ENCODE measurements at places on chromosomes 6 and 20. TPM values are rescaled to one million over a fixed set of nuclear protein-coding genes. Genes with fewer than 3 reads are reported as not detected.
A peak's percentile ranks its signal among the peaks of the same experiment; 100 is the strongest.

MOCS1 gene
- 0.10 TPM for total RNA-seq

SLX4IP gene
- total RNA-seq = 4.1 TPM

CEP85L gene
- 96.4 TPM for total RNA-seq

- H3K36me3 ChIP-seq = no peaks in the 10 kb centered on the region
- H3K4me3 ChIP-seq = no peak within 1 kb of the TSS
- no peak for DNase-seq
- H3K27me3 ChIP-seq = no peaks in the 10 kb centered on the region
- H3K27ac ChIP-seq = no peak within 1 kb of the TSS
Measured at GRCh38 chr6:31715022-31715958, at the start of gene LY6G6D. Gene LY6G6D (plus strand): TSS chr6:31715348. CDS start chr6:31715356, 8 bp downstream.

DNA sequence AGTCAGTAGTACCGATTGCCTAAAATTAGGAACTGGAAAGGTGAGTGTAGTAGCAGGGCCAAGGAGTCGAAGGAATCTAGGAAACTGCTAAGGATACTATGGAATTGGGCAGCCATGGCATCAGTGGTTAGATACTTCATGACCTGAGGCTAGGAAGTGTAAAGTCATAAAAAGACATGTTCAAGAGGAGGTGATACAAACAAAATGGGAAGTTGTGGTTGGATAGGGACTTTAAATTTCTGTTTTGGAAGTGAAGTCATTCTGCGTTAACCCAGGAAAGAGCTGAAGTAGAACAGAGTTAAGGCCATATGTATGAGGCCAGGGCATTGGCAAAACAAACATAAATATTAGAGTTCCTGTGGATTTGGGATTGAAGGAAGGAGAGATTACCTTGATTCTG lies 88.6 kb upstream of the TMEM181 start:
- H3K4me1 ChIP-seq = no peaks in the 10 kb centered on the region
- no peak for DNase-seq
- H3K27ac ChIP-seq = no peak overlapping the region
- no peak overlapping the region for H3K4me3 ChIP-seq
- peaks cover 26% of the 10 kb centered on the region for H3K36me3 ChIP-seq

DNA sequence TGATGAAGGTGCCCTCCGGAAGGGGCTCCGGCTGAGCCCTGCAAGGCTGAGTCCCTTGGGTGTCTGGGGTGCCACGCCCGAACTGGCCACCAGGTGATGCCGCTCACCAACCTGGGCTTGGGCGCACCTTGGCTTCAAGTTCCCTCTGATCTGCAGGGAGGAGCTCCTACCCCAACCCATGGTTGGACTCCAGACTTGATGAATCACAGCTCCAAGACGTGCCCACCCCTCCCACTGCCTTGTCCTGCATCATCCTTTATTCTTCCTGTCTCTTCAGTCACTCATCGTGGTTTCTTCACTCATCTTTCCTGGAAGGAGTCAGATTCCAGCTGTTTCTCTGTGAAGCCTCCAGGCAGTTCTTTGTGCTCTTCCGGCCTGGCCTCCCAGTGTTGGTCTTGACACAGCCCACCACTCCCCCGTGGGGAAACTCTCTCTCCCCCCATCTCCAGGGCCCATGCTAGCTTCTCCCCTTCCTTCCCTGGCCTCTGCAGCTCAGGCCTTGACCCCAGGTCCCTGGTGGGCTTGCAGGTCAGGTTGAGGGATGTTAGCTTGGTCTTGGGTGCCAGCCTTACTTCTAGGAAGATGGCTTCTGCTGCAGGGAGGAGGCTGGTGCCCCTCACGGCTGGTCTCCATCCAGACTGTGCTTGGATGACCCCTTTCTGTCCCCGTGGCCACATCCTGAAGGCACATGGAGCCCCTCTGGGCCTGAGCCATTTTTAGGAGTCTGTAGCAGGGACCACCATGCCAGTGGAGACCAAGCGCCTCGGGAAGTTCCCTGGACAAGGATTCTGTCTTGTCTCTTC lies 2.6 kb upstream of the ZBP1 start:
- H3K27ac ChIP-seq = no peak overlapping the region
- peaks cover 65% of the 10 kb centered on the region for H3K4me1 ChIP-seq
- H3K27me3 ChIP-seq = no peaks in the 10 kb centered on the region
- no peak overlapping the region for H3K4me3 ChIP-seq
- peak; percentile 69 for DNase-seq

- H3K36me3 ChIP-seq = no peaks in the 10 kb centered on the region
- DNase-seq = no peak
- H3K4me1 ChIP-seq = peaks cover 11% of the 10 kb centered on the region
- peaks cover 40% of the 10 kb centered on the region for H3K27me3 ChIP-seq
- H3K27ac ChIP-seq = no peak within 1 kb of the TSS
- H3K4me3 ChIP-seq = no peak within 1 kb of the TSS
Measured at GRCh38 chr6:116764961-116765841, at the start of gene FAM162B. Gene FAM162B (minus strand): TSS chr6:116765719. CDS start chr6:116765576, 143 bp downstream.

GRCh38 chr6:170072246-170072645 lies 218.6 kb downstream of the DLL1 start:
- H3K4me1 ChIP-seq = no peaks in the 10 kb centered on the region
- H3K36me3 ChIP-seq = no peaks in the 10 kb centered on the region
- no peak overlapping the region for H3K27ac ChIP-seq

- H3K27ac ChIP-seq = no peak overlapping the region
- no peaks in the 10 kb centered on the region for H3K27me3 ChIP-seq
- no peaks in the 10 kb centered on the region for H3K36me3 ChIP-seq
- DNase-seq = no peak
- no peak overlapping the region for H3K4me3 ChIP-seq
- no peaks in the 10 kb centered on the region for H3K4me1 ChIP-seq
Measured at GRCh38 chr20:56940466-56940865, 311.4 kb downstream of the TFAP2C start.

DNA sequence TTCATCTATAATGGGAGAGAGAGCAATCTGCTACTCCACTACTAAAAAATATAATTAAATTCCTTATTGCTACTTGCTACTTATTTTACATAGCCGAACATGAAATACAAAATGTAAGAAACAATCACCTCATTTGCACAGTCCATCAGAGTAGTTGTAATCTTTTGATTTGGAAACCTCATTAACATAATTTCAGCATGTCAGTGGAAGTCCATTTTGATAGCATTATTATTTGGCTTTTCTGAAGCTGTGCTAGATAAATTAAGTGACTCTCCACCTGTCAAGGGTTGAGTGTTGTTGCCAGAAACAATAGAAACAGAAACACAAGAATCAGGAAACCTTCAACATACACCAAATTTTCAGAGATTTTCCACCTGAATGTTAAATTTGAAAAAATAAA lies 250.0 kb downstream of the RFPL4B start:
- H3K4me3 ChIP-seq = no peak overlapping the region
- H3K27me3 ChIP-seq = no peaks in the 10 kb centered on the region
- no peaks in the 10 kb centered on the region for H3K4me1 ChIP-seq
- no peak overlapping the region for H3K27ac ChIP-seq
- H3K36me3 ChIP-seq = no peaks in the 10 kb centered on the region

DNA sequence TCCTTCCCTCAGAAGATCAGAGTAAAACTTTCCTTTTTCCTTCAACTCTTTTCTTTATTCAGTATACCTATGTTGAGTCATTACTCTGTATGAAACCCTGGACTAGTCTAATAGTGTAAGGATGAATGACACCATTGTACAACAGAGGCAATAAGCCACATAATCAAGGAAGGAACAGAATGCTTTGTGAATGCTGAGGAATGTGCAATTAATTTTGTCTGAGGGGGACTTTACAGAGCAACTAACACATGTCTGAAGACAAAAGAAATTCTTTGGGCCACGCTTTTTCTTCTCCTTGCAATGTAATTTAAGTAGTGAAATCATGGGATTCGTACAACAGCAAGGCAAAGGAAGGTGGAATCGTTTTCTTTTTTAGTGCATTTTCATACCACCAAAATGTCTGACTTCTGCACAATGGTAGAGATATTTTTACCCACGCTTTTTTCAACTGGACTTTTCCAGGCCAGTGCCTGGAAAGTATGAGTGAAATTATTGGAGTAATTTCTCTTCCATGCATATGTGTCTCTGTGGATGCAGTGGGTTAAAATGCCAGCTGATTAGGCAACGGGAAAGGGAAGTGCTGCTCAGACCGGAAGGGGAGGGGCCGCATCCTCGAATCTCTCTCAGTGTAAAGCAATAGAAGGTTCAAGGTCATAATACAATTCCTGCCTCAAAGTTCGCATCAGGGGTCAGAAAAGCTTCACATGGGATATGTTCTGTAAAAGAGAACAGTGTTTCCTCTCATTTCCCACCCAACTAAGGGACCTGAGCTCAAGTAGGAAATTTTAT lies 89.9 kb upstream of the MTHFD1L start:
- H3K27me3 ChIP-seq = no peaks in the 10 kb centered on the region
- no peaks in the 10 kb centered on the region for H3K4me1 ChIP-seq
- no peak overlapping the region for H3K27ac ChIP-seq
- no peaks in the 10 kb centered on the region for H3K36me3 ChIP-seq
- no peak for DNase-seq

DNA sequence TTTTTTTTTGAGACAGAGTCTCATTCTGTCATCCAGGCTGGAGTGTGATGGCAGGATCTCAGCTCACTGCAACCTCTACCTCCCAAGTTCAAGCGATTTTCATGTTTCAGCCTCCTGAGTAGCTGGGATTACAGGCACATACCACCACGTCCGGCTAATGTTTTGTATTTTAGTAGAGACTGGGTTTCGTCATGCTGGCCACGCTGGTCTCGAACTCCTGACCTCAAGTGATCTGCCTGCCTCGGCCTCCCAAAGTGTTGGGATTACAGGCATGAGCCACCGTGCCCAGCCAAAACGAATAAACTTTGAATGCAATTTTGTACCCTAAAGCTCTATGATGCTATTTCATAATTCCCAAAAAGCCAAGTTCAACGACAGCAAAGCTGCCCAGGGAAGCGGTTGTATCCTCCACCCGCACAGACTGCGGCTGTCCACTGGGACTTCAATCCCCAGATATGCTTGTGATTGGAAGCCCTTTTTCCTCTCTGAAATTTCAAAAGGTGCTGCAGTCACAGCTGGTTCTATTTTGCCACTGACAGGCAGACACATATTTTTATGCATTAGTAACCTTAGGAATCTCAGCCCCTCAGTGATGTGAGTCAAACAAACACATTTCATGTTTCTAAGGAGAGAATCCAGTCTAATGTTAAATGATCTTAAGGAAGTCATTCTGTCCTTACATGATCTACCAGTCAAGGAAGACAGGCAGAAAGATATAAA lies 8.7 kb upstream of the RAMACL start:
- no peaks in the 10 kb centered on the region for H3K27me3 ChIP-seq
- no peak overlapping the region for H3K27ac ChIP-seq
- H3K36me3 ChIP-seq = no peaks in the 10 kb centered on the region
- DNase-seq = no peak

- no peak overlapping the region for H3K27ac ChIP-seq
- H3K4me1 ChIP-seq = no peaks in the 10 kb centered on the region
- DNase-seq = no peak
- H3K27me3 ChIP-seq = peaks cover 2% of the 10 kb centered on the region
Measured at GRCh38 chr20:18852318-18852717, 38.7 kb downstream of the SCP2D1 start.

- no peaks in the 10 kb centered on the region for H3K4me1 ChIP-seq
- no peak overlapping the region for H3K4me3 ChIP-seq
- H3K27ac ChIP-seq = no peak overlapping the region
Measured at GRCh38 chr6:25332655-25333071, 53.5 kb downstream of the CARMIL1 start.

GRCh38 chr20:63751471-63752271 lies 12.1 kb downstream of the SLC2A4RG start:
- no peak for DNase-seq
- H3K4me3 ChIP-seq = no peak overlapping the region

DNA sequence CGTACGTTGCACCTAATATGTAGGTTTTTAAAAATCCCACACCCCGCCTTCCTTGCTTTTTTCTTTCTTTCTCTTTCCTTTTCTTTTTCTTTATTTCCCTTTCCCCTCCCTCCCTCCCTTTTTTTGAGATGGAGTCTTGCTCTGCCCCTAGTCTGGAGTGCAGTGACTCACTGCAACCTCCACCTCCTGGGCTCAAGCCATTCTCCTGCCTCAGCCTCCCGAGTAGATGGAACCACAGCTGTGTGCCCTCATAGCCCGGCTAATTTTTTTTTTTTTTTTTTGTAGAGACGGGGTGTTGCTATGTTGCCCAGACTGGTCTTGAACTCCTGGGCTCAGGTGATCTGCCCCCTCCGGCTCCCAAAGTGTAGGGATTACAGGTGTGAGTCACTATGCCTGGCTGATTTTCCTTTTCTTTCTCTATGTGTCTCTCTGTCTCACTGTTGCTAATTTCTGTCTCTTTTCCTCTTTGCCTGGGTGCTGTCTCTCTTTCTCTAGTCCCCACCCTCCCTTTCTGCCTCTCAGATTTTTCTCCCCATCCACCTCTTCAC lies 61.2 kb downstream of the SRC start:
- DNase-seq = no peak
- H3K4me1 ChIP-seq = peaks cover 8% of the 10 kb centered on the region
- no peak overlapping the region for H3K27ac ChIP-seq
- no peaks in the 10 kb centered on the region for H3K27me3 ChIP-seq
- peak overlapping the region; percentile 26 for H3K4me3 ChIP-seq

DNA sequence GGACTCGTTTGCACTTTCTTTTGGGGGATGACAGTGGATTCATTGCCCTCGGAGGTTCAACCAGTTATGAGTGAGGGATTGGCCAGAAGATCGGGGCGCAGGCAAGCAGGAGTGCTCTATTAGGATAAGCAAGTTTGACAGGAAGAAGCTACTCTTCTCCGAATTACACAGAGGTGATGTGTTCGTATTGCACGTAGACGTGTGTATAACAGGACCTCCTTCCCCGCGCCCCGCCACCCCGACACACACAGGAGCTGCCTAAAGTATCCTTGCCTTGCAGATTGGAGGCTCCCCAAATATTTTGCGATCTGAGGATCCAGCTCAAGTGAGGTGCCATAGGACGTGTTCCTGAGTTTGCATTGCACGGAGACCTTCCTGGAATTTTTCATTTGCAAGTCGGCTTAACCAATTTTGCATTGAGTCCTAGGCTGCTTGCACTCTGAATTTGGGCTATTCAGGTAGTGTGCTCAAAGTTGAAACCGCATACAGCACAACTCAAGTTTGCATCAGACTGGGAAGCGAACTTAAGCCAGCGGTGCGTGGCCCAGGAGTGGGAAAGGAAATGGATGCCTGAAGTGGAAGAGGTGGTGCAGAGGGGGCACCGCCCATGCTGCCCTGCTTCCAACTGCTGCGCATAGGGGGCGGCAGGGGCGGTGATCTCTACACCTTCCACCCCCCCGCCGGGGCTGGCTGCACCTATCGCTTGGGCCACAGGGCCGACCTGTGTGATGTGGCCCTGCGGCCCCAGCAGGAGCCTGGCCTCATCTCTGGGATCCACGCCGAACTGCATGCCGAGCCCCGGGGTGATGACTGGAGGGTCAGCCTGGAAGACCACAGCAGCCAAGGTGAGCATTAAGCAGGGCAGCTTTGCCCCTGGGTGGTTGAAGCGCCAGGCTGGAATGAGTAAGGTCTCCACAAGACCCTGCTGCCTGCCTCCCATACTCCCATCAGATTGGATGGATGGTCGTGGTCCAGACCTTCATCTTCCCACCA lies 770 bp downstream of the TCF19 start:
- H3K27ac ChIP-seq = peak overlapping the region; percentile 82
- peaks cover 24% of the 10 kb centered on the region for H3K4me1 ChIP-seq
- peak overlapping the region; percentile 77 for H3K4me3 ChIP-seq
- H3K36me3 ChIP-seq = no peaks in the 10 kb centered on the region

GRCh38 chr6:108785653-108786052 lies 62.6 kb upstream of the ARMC2 start:
- H3K4me1 ChIP-seq = peaks cover 7% of the 10 kb centered on the region
- no peak for DNase-seq
- no peak overlapping the region for H3K4me3 ChIP-seq
- H3K36me3 ChIP-seq = no peaks in the 10 kb centered on the region
- H3K27me3 ChIP-seq = peaks cover 4% of the 10 kb centered on the region
